MG63 (cell line): ENCODE measurements at places on chromosomes 11 and 22. TPM values are rescaled to one million over a fixed set of nuclear protein-coding genes. Genes with fewer than 3 reads are reported as not detected.

The IGLL1 gene
- total RNA-seq, result not detected in 2 replicates

GRCh38 chr11:35815556-35816315 is 128.1 kb upstream of the LDLRAD3 start:
- DNase-seq, result no peak

- DNase-seq, result no peak
Observed at GRCh38 chr11:43130616-43131015, 181.2 kb upstream of the API5 start.

DNA sequence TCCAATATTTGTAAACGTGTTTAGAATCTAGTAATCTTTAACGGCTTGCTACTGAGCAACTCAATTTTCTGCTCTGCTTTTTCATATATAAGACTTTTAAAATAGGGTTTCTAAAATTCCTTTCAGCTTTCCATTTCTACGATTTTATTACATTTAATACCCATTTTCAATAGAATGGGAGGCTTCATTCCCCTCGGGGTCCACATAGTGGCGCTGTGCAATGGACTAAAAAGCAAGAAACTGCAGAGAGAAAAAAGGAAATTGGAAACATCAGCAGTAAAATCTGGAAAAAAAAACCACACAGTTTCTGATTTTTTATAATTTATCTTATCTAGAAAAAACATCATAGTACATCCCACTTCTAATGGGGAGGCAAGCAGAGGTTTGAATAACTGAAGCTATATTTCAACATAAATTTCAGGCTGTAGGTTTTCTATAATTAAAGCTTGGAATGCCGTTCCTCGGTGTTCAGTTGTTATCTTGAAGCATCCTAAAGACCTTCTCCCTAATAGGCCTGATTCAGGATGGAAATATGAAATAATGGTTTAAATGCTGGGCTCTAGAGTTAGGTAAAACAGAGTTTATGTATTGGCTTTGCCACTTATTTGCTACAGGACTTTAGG is 18.7 kb upstream of the JHY start:
- peak; percentile 16 for DNase-seq

- no peak for DNase-seq
Observed at GRCh38 chr11:71301858-71302533, 49.6 kb upstream of the SHANK2 start.
